ENCODE measurements at places on chromosomes 2 and 18.

GRCh38 chr18:9292047-9292446, 42.5 kb upstream of the TWSG1 start:
- DNase-seq, result no peak

DNA sequence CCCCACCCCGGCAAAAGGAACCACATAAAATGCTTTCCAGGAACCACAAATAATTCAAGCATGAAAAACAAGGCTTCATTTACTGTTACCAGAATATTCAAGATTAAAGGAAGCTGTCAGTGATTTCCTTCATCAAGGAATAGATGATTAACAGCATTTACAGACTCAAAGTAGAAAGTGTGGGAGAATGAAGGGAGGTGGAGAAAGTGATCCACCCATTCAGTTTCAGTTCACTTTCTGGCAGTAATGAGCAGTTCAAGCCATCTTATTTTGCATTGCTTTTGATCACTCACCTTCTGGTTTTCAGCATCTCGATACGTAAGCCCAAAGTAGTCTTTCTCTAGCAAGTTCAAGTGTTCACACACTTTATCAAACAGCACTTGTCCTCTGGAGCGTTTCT, 99.0 kb downstream of the EPB41L3 start:
- no peak for DNase-seq

GRCh38 chr2:126534478-126534877, 121.5 kb upstream of the GYPC start:
- no peak for DNase-seq

GRCh38 chr18:45677276-45677807, 46.6 kb upstream of the SLC14A1 start:
- no peak for DNase-seq

DNA sequence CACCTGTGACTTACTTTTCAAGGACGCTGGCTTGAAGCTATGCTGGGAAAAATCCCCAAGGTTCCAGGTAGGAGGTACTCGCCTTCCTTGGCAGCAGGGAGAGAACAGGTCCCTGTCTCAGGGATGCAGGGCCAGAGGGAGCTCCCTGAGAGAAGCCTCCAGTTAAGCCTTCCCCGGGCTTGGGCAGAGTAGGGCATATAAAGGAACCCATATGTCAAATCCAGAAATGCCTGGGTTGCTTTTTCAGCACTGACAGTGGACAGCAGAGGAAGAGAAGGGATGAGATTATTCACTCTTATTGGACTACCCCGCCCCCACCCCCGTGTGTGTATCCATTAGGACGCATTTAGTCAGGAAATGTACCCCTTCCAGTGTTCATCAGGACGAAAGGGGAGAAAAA, 89.3 kb upstream of the TEX51 start:
- DNase-seq, result no peak

DNA sequence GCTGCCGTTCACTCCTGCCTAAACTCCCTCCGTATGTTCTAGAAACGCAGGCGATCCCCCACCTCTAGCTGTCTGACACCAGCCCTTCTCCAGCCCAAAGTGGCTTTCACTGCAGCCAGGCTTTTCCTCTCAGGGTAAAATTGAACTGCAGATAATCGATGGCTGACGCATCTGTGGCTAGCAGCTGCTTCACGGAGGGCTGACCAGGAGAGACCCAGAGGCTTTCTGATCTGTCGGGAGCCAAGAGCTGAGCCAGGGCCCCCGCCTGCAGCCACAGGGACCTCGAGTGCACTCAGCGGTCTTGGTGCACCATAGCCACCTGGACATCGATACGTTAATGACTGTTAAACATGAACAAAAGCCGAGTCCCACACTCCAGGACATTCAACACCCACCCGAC, 107.5 kb downstream of the MBP start:
- no peak for DNase-seq

Measured in stromal cell of bone marrow (primary cell).